T-helper 17 cell (primary cell): ENCODE measurements at places on chromosomes 11 and 22.

DNA sequence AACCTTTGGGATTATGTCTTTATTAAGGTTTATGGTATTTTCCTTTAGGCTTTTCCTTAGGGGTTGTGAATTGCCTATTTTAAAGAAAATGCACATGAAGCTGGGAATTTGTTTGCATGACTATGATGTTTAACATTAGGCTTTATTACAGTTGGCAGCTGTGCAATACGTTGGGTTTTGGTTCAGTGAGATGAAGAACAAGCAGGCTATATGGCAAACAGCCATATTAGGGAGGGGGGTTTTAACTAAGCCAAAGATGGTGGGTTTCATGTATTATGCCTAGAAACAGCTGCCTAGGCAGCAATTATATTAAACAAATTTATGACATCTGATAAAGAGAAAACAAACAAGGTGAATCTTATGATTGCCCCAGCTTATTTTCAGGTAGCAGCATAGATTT is 880.8 kb downstream of the FAM181B start:
- DNase-seq, result no peak

DNA sequence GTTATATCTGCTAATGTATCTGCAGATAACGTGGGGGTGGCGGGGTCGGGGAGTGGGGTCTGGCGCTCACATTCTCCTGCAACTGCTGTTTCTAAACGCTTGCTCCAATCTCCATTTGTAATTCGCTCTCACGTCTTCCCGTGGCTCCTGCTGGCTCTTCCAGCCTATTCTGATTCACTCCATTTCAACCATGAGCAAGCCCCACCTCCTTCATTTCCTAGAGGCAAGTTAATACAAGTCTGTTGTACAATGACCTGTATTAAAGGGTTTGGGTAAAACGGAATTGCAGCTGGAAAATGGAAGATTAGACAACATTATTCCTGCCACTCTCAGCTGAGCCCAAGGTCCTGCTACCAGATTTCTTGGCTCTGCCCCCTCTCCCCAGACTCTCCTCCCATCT is 132.3 kb downstream of the CSNK2A3 start:
- DNase-seq, result no peak

- no peak for DNase-seq
These were observed 9.7 kb upstream of the HEPHL1 start for GRCh38 chr11:94011478-94011877.

DNA sequence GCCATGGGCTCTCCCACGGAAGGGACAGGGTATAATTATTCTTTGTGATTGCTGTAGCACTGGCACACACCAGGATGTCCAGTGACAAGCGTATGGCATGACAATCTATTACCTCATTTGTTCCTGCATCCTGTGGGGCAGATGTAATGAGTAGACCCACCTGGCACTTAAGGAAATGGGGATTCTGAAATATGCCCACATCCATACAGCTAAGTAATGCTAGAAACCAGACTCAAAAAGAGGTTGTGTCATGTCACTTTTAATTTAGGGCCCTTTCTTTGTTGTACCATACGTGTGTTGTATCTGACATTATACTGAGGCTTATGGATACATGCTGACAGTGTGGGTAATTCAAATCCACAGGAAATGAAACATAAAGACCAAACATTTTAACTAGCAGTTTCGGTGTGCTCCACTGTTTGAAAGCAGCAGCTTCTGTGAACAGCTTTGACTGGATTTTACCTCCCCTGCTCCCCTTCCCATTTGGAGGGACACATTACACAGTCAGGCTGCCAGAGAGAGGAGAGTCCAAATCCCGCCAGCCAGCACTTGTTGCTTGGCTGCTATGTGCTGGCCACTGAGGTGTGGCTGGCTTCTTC is 21.2 kb downstream of the GRAMD1B start:
- no peak for DNase-seq

- no peak for DNase-seq
These were observed 24.4 kb upstream of the PAMR1 start for GRCh38 chr11:35549787-35550186.

DNA sequence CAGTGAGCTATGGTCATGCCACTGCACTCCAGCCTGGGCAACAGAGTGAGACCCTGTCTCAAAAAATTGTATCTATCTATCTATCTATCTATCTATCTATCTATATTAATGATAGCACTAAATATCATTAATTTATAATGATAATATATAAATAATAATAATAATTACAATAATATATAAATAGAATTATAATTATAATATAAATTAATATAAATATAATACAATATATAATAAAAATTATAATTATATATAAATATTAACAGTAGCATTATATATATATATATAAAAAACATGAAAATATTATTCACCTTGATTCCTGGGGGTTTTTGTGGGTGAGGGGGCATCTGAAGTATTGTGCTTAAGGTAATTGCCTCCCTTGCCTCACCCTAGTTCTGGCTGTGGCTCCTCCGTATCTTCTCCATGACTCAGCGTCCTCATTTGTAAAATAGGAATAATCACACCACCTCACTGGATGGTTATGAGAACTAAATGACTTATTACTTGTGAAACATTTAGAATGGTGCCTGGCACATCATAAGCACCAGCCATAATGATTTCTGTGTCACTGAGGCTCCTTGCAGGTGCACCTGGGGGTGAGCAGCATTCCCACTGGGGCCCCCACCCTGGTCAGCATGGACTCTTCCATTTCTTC is 18.8 kb downstream of the RASD2 start:
- DNase-seq, result no peak

DNA sequence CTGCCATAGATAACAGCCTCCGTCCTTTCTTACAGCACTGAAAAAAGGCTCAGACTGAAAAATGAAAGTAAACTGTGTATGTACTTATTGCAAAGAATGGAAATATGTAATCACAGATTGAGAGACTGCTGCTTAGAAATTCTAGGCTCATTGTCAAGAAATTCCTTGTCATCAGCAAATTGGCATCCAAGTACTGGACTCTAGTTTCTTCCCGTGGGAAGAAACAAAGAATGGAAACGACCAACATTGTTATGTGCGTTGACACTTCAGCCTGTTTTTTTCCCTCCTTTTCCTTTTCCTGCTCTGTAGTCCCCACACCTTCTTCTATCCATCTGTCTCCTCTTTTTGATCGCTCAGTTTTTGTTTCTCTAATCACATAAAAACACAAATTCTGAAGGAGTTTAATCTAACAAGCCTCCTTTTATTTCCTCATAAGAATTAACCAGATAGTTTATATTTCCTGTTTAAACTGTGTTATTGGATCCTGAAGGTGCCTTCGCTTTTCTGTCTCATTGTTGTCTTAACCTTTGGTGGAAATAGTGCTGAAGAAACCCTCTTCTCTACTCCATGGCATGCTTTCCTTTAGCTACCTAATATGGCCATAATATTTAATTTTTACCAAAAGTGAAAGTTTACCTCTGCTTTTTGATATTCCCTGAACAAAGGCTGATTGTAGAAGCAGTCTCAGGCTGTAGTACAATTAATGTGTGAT is 20.0 kb upstream of the CASP12 start:
- DNase-seq, result no peak

DNA sequence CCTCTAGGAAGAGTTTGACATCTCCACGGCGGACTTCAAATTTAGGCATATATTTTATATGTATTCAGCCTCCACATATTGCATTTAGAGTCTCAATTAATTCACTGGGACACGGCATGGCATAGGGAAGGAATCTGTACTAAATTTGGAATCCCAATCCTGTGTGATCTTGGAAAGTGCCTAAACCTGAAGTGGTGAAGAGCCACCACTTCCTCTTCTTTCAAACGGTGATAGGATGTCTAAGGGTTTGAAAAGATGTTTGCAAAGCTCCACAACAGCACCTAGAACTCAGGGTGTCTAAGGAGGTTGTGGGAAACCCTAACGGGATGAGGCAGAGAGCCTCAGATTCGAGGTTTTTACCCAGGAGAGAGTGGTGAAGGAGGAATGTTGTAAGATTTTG is 1.0 kb upstream of the L3MBTL2 start:
- DNase-seq, result no peak

GRCh38 chr11:35003658-35004057 is 87.2 kb downstream of the PDHX start:
- DNase-seq, result no peak
